Urinary bladder (tissue), 4 donors: ENCODE measurements at places on chromosomes 11 and 22.

DNA sequence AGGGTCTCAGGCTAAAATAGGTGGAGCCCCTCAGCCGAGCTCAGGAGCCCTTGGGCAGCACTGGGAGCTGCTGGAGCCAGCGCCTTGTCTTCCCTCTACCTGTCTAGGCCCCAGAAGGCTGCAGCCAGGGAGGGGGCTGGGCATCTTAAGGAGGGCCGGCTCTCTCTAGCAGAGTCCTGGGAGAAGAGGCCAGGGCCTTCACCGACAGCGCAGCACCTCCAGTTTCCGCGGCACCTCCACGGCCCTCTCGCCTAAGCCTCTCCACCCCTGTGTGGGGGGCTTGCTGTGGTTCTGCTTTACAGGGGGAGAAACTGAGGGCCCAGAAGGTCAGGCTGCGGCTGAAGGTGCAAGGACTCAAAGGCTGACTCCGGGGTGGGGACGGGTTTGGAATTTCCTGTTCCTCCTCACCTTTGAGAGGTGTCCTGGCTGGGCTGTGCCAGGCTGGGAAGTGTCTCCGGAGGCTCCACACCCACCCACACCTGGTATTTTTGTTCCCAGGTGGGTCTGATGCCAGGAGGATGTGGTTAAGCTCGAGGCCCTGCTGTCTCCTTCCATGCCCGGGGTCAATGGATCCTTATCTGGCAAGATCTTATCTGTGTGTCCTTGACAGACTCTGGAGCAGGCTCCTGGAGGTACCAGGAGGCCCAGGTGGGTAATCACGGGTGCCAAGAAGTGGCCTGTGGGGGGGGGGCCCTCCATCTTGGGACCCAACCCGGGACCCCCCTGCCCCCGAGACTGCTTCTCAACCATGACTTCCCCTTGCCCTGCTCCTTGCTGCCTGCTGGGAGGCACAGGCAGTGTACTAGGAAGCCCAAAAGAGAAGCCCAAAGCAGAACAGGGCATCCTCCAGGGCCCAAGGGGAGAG lies 95.3 kb upstream of the FGF3 start:
- no peak for DNase-seq

DNA sequence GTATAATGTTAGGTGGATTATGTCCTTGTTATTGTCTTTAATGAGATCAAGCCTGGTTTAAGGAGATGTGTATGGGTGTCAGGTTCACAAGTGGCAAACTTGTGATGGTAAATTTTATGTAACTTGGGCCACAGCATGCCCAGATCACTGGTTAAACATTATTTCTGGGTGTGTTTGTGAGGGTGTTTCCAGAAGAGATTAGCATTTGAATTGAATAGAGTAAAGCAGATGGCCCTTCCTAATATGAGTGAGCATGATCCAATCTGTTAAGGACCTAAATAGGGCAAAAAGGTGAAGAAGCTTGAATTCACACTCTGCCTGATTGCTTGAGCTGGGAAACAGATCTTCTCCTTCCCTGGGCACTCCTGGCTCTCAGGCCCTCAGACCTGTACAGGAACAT lies 20.7 kb downstream of the OR5B21 start:
- no peak for DNase-seq

DNA sequence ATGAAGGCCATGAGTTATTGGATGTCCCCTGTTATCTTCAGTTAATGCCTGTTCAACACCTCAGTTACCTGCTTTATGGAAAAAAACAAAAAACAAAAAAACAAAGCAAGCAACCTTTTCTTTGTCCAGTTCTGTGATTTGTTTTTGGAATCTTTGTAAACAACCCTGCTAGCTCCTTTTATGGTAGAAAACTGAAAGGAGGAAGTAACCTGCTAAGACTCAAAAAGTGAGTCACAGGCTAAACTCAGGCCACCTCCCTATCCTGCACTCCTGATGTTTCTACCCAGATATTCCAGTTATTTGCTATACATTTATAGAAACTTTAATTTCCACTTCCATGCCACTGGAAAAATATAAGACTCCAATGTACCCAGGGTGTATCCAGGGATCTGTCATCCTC lies 20.6 kb upstream of the TLCD5 start:
- DNase-seq: no peak

DNA sequence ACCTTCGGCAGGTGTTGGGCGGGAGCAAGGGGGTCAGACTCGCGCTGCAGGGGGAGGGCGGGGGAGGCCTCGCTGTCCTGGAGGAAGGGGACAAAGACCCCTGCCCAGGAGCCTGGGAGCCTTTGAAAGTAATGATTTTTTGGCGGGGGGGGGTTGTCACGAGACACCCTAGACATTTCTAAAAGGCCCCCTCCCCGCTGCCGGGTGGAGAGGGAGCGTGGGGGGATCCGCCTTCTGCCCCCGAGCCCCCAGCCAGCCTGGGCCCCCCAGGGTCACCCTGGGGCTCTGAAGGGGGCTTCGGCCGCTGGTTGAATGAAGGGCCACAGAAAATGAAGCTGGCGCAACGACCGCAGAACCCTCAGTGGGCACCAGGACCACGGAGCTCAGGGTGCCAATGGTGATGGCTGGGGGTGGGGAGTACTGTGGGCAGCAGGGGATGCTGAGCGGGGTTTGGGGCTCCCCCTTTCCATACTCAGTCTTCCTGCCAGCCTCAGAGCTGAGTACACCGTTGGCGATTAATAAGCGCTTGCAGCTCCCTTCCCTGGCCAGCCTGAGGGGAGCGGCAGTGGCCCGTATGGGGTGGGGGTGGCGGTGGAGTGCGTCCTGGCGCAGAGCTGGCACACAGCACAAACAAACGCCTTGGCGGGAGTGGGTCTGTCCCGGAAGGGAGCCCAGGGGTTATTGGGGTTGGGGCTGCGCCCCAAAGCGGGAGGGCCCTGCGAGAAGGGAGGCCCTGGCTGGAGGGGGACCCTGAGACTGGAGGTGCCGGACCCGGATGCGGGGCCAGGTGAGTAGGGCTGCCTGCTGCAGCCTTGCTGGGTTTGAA lies 1.2 kb upstream of the DUSP8 start:
- DNase-seq: no peak

- no peak for DNase-seq
Observed at GRCh38 chr11:126963603-126964363, 36.8 kb downstream of the KIRREL3 start.

GRCh38 chr11:6124245-6124644 lies 16.8 kb downstream of the OR56B4 start:
- no peak for DNase-seq

- DNase-seq: no peak
Observed at GRCh38 chr22:49147617-49148175, 680.0 kb downstream of the BRD1 start.

DNA sequence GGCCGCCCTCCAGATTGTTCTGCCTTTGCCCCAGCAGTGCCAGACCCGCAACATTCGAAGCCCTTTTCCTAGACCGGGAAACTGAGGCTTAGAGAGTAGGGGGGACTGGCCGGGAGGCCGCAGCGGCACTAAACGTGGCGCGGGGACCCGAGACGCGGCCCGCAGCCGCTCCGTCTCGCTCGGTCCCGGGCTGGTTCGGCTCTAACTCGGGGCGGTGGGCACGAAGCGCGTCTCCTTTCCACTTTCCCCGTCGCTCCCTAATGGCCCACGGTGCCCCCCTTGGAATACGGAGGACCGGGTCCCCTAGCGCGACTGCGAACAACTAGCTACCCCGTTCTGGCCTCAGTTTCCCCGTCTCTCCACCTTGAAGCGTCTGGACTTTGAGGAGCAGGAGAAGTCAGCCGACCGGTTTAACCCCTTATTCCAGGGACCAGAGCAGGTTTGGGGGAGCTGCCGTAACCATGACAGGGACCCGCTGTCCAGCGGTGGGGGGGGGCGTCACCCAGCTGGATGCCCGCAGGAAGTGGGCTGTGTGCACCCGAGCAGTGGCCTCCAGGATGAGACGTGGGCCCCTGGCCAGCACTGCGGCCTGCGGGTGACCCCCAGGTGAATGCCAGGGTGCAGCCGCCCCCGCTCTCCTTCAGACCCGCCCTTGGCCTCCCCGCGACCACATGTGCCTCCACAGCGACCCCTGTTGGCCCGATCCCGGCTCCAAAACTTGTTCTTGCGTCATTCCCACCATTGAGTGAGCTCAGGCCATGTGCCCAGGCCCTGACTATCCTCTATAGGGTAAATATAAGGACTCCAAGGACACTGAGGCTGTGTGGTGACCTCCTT lies 1.1 kb downstream of the CDC42EP1 start:
- DNase-seq: no peak

DNA sequence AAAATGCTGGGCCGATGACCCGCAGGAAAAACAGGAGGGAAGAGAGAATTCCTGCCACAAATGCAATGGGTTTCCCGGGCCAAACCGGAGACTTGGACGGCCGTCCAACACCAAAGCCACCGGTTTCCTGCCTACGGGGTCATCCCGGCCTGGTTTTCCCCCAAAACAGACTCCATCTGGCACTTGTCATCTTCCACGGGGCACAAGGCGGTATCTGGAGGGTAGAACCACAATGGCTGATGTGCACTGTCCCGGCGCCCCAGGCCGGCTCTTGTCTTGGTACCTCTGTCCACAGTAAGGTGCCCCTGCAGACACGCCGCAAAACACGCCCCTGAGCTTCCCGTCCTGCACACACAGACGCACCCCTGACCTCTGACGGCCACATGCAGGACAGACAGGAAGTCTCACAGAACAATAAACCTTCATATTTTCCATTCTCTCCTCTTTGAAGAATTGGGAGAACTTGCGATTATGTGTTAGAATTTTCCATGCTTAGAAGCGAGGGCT lies 20.1 kb downstream of the CELSR1 start:
- no peak for DNase-seq

GRCh38 chr11:13160346-13160745 lies 117.2 kb upstream of the BMAL1 start:
- DNase-seq: no peak

- DNase-seq: no peak
Observed at GRCh38 chr22:41752011-41752970, 48.2 kb upstream of the CCDC134 start.

GRCh38 chr11:110128161-110128560 lies 35.0 kb downstream of the ZC3H12C start:
- DNase-seq: no peak

- DNase-seq: no peak
Observed at GRCh38 chr11:30811226-30811755, 225.1 kb upstream of the MPPED2 start.

DNA sequence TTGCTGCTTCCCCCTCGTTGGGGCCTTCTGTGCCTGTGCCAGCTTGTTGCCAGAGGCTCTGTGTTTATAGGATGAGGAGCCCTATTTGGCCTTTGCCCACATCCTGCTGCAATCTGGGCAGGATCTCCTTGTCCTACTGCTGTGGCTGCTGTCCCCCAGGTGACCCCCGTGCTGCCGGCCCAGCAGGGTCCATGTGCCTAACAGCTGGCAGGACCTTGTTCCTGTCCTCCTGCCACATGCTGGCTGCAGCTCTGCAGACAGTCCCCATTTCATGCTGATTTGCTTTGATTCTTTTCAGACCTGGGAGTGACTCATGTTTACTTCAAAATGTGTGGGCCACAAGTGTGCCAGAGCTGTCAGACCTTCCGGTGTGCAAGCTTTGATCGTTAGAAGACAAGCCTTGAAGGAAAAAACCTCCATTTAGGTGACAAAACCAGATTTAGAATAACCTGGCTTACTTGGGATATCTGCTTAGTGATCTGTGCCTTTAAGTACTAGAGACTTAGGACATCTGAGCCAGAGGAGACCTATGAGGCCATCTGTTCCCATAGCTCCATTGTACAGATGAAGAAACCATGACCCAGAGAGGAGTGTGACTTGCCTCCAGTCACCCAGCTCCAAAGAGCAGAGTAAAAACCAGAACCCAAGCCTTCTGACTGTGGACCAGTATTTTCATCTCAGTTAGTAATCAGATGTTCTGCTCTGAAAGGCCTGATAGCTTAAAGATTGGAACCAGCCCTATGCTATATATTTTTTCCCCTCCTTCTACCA lies 11.1 kb downstream of the NAV2 start:
- DNase-seq: peak; percentile 48
